T-helper 22 cell (primary cell): ENCODE measurements at places on chromosomes 11 and 22.

GRCh38 chr11:20754933-20755332 lies 85.5 kb downstream of the NELL1 start:
- no peak for DNase-seq

DNA sequence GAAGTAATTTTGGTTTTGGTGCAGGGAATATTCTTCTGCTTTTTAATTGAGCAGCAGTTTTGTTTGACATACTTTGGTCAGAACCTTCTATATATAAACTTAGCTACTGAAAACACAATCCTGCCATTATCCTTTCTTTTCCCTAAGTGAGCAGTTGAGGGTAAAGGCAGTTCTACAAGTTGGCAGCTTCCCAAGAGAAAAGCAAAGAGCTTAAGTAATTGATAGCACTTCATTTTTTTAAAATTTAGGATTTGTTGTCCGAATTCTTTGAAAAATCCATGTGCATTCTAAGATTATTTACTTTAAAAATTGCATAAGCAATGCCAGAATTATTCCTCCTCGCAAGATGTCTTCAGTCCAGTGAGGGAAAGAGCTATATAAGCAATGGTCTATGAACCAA lies 1394.1 kb downstream of the FAM181B start:
- DNase-seq, result no peak

DNA sequence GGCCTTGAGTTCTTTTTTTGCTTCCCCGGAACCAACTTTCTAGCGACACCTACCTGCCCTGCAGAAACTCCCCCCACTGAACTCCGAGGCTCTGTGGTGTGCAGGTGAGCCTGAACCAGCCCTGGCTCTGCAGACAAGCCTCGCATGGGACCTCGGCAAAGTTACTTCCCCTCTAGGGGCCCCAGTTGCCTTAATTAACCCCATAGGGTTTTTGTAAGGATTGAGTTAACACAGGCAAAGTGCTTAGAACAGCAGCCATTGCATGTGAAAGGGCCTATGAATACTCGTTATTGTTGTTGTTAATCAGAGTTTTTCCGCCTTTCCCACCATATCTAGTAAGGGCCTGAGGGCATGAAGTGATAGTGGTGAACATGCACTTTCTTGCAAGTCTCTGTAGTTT lies 12.6 kb upstream of the SYT13 start:
- DNase-seq, result no peak

DNA sequence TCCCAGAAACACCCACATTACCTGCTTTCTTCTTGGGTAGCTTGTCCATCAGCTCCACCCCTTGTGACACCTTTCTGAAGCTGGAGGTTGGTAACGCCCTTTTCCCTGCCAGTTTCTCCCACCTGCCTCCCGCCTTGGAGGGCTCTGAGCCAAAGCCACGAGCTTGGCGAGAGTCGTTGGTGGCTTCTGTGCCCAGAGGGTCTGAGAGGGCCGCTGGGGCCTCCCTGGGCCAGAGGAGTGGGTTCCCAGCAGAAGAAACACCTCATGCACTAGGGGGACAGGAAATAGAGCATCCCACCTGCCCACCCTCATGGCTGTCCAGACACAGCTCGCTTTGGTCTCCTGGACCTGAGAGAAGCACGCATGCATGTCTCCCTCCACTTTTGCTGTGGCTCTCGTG lies 37.9 kb downstream of the B3GAT1 start:
- DNase-seq, result no peak

DNA sequence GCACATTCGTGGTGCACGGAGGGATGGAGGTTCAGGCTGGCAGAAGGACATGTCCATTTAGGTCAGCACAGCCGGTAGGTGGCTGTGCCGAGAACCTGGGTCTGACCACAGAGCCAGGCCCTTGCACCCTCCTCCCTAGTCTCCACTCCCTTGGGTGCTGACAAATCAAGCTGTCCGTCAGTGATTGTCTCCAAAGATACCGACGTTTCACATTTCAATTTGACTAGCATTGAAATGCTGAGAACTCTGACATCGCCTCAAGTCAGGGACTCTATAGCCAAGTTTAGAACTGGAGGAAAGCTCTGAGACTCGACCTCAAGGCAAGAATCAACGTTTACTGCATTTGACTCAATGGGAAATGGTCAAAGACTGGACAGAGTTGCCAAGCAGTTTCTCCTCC lies 1321.1 kb downstream of the TBC1D22A start:
- DNase-seq, result no peak

GRCh38 chr22:19361501-19362103 lies 69.9 kb downstream of the HIRA start:
- no peak for DNase-seq

DNA sequence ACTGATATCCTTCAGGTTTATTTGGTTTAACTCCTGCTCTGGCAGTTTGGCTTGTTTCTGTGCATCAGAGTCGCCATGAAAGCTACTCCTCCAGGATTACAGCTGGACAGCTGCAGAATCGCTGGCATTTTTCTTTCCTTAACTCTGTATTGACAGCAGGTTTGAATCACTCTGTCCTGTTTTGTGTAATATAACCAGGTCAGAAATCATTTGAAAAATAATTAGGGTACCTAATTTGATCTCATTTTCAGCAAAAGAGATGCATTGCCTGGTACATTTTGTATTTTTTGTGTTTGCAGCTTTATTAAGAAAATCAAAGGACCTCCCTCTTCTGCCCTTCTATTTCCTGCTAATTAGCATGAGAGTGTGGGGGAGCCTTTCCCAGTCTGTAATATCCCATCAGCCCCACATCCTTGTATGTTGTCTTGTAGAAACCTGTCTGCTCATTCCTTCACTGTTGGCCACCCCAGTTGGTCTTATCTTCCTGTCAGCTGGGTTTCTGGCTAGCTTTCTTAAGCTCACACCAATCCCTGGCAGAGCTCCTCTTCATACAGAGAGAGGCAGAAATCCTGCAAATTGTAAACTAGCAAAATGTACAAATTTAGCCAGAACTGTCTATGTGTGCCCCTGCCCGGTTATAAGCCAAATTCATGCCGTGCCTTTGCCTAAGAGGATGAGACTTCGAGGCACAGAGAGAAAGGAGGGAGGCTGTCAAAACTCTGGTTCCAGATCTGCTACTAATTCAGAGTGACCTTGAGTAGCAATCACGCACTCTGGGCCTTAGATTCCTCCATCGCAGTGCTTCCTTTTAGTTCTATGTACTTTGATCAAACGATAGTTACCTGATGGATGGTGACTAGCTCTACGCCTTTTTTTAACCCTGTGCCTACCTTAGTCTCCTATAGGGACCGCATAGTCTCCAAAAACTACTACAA lies 200.6 kb downstream of the NAV2 start:
- no peak for DNase-seq

DNA sequence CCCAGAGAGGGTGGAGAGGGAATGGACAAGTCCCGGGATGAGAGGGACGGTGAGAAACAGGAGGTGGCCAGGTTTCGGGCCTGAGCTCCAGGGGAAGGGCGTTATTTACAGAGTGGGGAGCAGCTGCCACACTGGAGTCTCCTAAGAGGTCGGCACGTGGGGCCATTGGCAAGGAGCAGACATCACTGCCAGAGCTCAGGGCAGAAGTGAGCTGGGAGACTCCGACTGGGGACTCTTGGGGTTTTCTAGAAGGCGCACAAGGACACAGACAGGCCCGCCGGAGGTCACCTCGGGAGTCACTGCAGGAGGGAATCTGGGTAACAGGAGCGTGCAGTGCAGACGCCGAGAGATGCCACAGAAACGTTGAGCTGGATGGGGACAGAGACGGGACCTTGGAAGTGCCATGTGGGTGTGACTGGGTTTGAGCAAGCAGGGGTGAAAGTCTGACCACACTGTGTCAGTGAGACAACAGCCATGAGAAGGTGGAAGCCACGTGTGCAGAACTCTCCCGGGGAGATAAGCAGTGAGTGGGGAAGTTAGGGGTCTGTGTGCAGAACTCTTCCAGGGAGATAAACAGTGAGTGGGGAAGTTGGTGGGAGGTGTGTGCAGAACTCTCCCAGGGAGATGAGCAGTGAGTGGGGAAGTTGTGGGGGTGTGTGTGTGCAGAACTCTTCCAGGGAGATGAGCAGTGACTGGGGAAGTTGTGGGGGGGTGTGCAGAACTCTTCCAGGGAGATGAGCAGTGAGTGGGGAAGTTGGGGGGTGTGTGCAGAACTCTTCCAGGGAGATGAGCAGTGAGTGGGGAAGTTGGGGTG lies 187.5 kb downstream of the SHANK2 start:
- DNase-seq, result no peak

DNA sequence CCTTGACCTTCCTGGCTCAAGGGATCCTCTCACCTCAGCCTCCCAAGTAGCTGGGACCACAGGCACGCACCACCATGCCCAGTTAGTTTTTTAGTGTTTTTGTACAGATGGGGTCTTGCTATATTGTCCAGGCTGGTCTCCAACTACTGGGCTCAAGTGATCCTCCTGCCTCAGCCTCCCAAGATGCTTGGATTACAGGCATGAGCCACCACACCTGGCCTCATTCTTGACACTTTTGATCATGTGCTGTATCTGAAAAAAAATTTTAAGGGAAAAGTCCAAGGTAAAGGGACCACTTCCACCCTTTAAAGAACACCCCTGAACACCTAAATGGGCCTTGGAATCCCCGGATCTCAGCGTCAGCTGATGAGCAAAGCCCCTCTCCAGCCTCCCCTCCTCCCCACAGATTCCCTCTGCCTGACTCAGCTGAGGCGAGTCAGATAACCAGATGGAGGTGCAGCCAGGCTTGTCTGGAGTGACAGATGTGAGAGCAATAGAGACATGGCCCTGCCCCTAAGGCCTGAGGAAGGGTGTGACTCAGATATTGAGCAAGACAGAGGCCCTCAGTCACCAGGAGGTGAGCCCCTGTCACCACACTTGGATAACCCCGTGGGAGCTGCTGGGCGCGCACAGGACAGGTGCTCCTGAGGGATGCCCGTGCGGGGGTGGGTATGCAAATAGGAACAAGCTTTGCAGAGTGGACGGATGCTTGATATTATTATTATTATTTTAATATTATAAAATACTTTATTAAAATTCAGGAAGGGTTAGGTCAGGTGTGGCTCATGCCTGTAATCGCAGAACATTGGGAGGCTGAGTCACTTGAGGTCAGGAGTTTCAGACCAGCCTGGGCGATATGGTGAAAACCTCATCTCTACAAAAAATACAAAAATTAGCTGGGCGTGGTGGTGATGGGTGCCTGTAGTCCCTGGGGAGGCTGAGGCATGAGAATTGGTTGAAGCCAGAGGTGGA lies 5.0 kb upstream of the CCDC88B start:
- DNase-seq, result no peak

DNA sequence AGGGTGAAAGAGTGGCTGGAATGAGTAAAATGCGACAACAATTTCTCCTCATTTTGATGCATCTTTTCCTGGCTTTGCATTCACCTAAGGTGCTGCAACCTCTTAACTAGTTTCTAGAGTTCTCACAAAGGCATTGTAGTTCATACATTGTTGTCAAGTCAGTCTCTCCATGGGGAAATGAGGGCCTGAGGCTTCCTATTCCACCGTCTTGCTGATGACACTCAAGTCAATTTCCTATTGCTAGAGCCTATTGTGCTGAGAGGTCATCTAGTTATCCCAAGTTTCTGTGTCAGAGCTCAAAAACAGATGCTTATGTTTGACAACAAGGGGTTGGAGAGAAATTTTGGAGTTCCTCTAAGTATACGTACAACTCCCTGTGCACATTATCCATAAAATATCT lies 11.6 kb upstream of the MS4A6A start:
- DNase-seq, result no peak

- no peak for DNase-seq
Observed at GRCh38 chr22:22897091-22897490, 9.5 kb downstream of the IGLL5 start.

DNA sequence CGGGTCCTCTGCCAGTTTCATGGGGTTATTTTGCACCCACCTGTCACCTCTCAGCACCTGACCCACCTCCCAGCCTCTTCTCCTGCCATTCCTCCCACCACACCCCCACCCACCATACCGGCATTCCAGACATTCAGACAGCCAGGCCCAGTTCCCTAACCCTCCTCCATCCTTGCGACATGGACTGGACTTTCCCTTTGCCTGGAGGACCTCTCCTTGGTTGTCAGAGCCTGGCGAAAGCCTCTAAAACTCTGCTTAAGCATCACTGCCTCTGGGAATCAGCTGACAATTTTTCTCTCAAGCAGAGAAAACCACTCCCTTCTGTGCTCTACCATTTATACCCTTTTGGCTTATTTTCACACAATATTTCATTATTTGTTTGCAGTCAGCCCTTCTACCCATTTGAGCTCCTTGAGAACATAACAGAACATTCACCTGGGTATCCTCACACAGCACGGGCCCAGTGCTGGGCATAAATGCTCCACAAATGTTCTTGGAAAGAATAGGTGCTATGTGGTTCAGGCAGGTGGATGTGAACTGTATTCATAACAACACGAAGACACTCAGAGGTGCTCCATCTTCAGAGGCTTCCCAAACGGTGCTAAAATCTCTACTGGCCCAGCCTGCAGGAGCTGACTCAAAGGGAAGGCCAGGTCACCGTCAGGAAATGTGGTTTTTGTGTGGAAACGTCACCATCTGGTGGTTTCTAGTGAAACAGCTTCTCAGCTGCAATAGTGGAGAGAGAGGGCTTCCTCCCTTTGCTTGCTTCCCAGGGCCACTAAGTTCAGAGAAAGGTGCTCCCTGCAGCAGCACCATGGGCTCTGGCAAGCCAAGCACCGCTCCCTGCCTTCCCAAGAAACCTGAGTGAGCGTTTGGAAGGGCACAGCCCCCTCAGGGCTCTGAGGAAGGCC lies 10.4 kb downstream of the SPATA19 start:
- DNase-seq, result no peak

DNA sequence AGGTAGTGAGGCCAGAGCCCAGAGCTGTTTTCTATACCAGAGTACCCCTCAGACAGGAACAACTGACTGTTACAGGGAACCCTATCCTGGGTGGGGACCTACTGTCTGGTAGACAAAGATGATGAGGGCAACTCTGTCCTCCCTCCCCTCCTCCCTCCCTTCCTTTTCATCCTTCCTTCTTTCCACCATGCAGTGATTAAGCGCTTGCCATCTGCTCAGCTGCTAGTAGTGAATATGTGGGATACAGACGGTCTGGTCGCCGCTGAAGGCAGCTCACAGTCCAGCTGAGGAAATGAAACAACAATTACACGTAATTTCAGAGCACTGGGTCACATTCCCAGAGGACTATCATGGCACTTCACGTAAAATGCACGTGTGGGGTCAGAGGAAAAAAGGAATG lies 597.1 kb downstream of the BUD13 start:
- DNase-seq, result no peak

DNA sequence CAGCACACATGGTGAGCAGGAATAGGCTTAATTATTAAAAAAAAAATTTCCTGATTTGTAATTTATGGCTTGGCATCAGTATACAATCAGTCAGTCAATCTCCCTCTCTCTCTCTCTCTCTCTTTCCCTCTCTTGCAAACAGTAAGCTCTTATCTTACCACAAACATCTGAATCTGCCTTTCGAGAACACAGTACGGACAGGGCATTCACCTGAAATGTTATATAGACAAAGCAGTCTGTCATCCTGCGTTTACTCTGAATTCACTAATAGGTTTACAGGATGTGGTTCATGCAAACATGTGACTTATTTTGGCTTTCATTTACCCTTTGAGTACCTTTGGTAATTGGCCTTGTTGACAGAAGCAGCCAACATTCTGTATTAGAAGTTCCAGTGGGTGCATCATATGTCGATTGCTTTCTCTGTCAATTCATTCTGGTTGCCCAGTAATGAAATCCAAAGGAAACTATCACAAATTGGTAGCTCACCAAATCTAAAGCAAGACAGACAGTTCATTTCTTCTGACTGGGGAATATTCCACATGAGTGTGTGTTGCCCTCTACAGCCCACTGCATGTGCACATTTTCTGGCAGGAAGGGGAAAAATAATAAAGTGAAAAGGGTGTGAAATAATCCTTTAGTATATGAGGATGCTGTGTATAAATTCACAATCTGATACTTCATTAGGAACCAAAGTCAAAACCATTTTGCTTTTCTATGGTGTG lies 1058.2 kb downstream of the LRRC4C start:
- DNase-seq, result no peak
